AG09319 (cell line): ENCODE measurements at places on chromosomes 13 and 19.

- no peak for DNase-seq
Measured at GRCh38 chr19:33622505-33622808, 704 bp downstream of the CHST8 start.

GRCh38 chr19:34480971-34481841 lies at the start of gene WTIP:
WTIP (plus strand) TSS chr19:34481758; CDS start chr19:34481975, 217 bp downstream.
- peak; percentile 80 for DNase-seq

DNA sequence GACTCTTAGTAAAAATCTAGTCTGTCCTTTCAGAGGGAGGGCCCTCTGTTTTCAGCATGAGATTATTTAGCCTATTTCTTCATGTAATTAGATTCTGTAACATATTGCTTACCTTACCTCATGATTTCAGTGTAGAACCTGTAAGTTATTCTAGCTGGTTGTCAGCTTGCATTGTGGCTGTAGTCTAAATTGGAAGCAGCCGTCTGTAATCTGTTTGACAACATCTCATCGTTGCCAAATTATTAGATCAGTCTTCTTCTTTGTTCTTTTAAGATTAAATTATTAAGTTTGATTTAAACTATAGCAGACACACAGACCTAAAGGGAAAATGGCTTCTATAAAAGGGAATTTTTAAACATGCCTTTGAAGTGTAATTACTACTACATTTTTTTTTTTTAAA lies 34.8 kb downstream of the SLAIN1 start:
- DNase-seq: no peak

DNA sequence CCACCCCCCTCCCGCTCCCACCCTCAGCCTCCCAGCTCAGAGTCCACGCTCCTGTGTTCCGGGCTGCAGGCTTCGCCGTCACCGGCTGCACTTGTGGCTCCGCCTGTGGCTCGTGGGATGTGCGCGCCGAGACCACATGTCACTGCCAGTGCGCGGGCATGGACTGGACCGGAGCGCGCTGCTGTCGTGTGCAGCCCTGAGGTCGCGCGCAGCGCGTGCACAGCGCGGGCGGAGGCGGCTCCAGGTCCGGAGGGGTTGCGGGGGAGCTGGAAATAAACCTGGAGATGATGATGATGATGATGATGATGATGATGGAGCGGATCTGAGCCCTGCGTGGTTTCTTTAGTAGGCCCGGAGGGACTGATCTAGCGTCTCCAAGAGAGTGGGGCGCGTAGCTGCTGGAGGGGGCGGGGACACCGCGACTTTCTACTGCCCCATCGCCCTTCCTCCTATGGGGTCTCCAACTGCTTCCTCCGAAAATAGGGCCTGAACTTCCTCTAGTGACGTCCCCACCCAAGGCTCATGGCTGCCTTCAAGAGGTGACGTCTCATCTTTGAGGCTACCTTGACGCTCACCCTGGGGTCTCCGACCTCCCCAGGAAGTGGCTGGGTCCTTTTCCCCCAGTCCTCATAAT lies 1.4 kb downstream of the RETN start:
- no peak for DNase-seq

GRCh38 chr13:114119196-114119595 lies 13.2 kb downstream of the RASA3 start:
- DNase-seq: peak; percentile 65
